ENCODE measurements at places on chromosomes 1 and 21. TPM values are rescaled to one million over a fixed set of nuclear protein-coding genes. Genes with fewer than 3 reads are reported as not detected.

The TGFBR3 gene
- polyA plus RNA-seq = 48.1 TPM

The S100A11 gene
- polyA plus RNA-seq = 226 TPM

The NR5A2 gene
- polyA plus RNA-seq = 9.3 TPM

The AMIGO1 gene
- 2.6 TPM for polyA plus RNA-seq

The GCSAML gene
- polyA plus RNA-seq = 0.23 TPM

The PGLYRP3 gene
- polyA plus RNA-seq = not detected

The PPOX gene
- polyA plus RNA-seq = 45.1 TPM

The OLFML2B gene
- 13.4 TPM for polyA plus RNA-seq

The KCNJ6 gene
- 0.18 TPM for polyA plus RNA-seq

The CTSE gene
- polyA plus RNA-seq = 1.3 TPM

The PODN gene
- 11.2 TPM for polyA plus RNA-seq

The ZBTB8A gene
- 9.2 TPM for polyA plus RNA-seq

The ANKRD34A gene
- polyA plus RNA-seq = 1.5 TPM

The DISC1 gene
- 11.4 TPM for polyA plus RNA-seq

The TEDDM1 gene
- polyA plus RNA-seq = 0.21 TPM

The S100A7 gene
- not detected for polyA plus RNA-seq

The IRF6 gene
- 18.5 TPM for polyA plus RNA-seq

The TUT4 gene
- 122 TPM for polyA plus RNA-seq

The KLHDC7A gene
- polyA plus RNA-seq = 0.93 TPM

The CD101 gene
- 1.7 TPM for polyA plus RNA-seq

The LGR6 gene
- 0.99 TPM for polyA plus RNA-seq

The PROX1 gene
- 11.5 TPM for polyA plus RNA-seq

The CD1C gene
- polyA plus RNA-seq = 1.6 TPM

The HCRTR1 gene
- polyA plus RNA-seq = 0.09 TPM

The AZIN2 gene
- polyA plus RNA-seq = 7.7 TPM

The LRRN2 gene
- 4.2 TPM for polyA plus RNA-seq
